ENCODE measurements at places on chromosomes 3 and 15. TPM values are rescaled to one million over a fixed set of nuclear protein-coding genes. Genes with fewer than 3 reads are reported as not detected.

DNA sequence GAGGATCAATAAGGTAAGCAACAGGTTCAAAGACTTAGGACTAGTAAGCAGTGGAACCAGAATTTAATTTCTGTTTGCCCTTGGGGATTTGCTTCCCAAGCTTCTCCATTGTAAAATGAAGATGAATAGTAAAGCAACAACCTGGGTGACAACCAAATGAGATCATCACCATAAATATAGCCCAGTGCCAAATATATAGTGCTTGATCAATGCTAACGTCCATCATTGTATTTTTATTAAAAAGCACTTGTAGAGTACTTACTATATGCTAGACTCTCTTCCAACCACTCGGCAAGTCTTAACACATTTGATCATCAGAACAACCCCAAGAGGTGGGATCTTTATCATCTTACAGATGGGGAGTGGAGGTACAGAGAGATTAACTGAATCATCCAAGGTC lies 51.5 kb upstream of the NMNAT3 start:
- no peak overlapping the region for H3K4me3 ChIP-seq
- no peak for DNase-seq
- H3K4me1 ChIP-seq: no peaks in the 10 kb centered on the region
- no peaks in the 10 kb centered on the region for H3K27me3 ChIP-seq
- no peak overlapping the region for H3K27ac ChIP-seq

GRCh38 chr3:151075869-151076562 lies 9.4 kb upstream of the MED12L start:
- no peaks in the 10 kb centered on the region for H3K36me3 ChIP-seq
- H3K4me1 ChIP-seq: no peaks in the 10 kb centered on the region
- no peak for DNase-seq
- H3K27me3 ChIP-seq: peaks cover 7% of the 10 kb centered on the region
- H3K4me3 ChIP-seq: no peak overlapping the region

DNA sequence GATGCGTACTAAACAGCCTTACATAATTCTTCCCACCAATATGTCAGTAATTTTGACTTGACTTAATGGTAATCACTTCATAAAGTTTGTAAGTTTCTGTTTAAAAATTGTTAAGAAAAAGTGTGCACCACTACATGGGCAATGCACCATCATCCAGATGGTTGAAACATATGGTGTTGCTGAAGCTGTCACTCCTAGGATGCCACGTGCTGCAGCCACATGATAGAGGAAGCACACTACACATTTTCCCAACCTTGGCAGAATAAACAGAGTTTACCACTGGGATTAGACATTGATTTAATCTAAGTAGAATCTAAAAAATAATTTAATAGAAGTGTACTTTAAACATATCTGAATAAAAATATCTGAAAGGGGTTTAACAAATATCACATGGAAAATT lies 1209.9 kb downstream of the NSUN3 start:
- no peaks in the 10 kb centered on the region for H3K36me3 ChIP-seq
- H3K27ac ChIP-seq: no peak overlapping the region
- no peak overlapping the region for H3K4me3 ChIP-seq
- no peaks in the 10 kb centered on the region for H3K27me3 ChIP-seq
- no peaks in the 10 kb centered on the region for H3K4me1 ChIP-seq
- no peak for DNase-seq

- peaks cover 9% of the 10 kb centered on the region for H3K27me3 ChIP-seq
- H3K27ac ChIP-seq: no peak overlapping the region
- no peaks in the 10 kb centered on the region for H3K4me1 ChIP-seq
- DNase-seq: no peak
- no peak overlapping the region for H3K4me3 ChIP-seq
- H3K36me3 ChIP-seq: no peaks in the 10 kb centered on the region
These were observed 80.6 kb upstream of the ETV5 start for GRCh38 chr3:186189492-186189891.

DNA sequence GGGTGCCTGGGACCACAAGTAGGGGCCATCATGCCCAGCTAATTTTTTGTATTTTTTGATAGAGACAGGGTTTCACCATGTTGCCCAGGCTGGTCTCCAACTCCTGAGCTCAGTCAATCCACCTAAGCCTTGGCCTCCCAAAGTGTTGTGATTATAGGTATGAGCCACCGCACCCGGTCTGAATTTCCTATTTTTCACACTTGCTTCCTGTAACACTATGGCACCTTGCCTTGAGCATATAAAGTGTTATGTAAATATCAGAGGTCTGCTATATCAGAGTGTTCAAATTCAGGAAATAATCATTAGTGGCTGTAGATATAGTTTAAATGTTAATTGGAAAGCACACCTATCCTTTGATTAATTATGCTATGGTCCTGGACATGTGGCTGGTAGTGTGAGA lies 165.2 kb downstream of the KCNAB1 start:
- no peak overlapping the region for H3K4me3 ChIP-seq
- no peaks in the 10 kb centered on the region for H3K36me3 ChIP-seq
- no peak for DNase-seq
- no peak overlapping the region for H3K27ac ChIP-seq
- peaks cover 15% of the 10 kb centered on the region for H3K4me1 ChIP-seq

DNA sequence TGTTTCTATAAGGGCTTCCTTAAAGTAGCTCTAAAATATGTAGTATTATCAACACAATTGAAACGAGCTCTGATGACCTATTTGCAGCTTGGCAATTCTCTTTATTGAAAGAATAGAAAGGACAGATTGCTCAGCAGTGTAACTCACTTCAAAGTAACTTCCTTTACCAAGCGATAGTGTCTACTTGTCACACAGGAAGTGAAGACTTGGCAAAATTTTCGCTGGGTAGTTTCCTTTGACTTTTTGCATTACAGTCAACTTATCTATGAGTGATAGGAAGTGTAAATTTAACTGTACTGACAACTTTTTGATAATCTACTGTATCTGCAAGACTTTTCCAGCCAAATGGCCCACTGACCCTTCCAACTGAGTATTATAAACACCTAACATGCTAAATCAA lies 22.8 kb downstream of the SLC9A9 start:
- no peaks in the 10 kb centered on the region for H3K27me3 ChIP-seq
- no peak for DNase-seq

- peaks cover under 1% of the 10 kb centered on the region for H3K4me1 ChIP-seq
- H3K27me3 ChIP-seq: no peaks in the 10 kb centered on the region
- H3K27ac ChIP-seq: no peak overlapping the region
- no peak for DNase-seq
- no peak overlapping the region for H3K4me3 ChIP-seq
These were observed 878.6 kb upstream of the NR2F2 start for GRCh38 chr15:95451938-95452337.

DNA sequence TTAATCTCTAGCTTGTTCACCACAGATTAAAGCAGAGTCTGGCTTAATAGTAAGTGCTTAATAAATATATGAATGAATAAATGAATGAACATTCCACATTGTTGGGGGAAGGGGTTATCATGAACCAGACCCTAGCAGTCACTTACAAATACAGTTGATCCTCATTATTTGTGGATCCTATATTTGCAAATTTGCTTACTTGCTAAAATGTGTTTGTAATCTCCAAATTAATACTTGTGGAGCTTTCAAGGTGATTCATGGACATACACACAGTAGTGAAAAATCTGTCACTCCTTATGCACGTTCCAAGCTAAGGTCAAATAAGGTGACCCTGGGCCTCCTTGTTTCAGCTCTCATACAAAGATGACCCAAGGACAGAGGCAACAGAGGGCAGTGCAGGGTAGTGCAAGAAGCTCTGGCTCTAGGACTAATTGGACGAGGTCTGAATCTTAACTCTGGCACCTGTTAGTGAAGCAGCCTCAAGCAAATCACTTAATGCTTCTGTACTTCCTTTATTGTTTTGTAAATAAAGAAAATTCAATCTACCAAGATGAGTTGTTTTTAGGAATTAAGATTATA lies 112.8 kb upstream of the C2CD4B start:
- no peak overlapping the region for H3K4me3 ChIP-seq
- H3K36me3 ChIP-seq: no peaks in the 10 kb centered on the region
- no peaks in the 10 kb centered on the region for H3K4me1 ChIP-seq
- no peak for DNase-seq
- H3K27me3 ChIP-seq: peaks cover 44% of the 10 kb centered on the region

- no peak overlapping the region for H3K27ac ChIP-seq
- no peaks in the 10 kb centered on the region for H3K36me3 ChIP-seq
- H3K4me3 ChIP-seq: no peak overlapping the region
- DNase-seq: no peak
- no peaks in the 10 kb centered on the region for H3K27me3 ChIP-seq
- no peaks in the 10 kb centered on the region for H3K4me1 ChIP-seq
These were observed 594.1 kb downstream of the FGF12 start for GRCh38 chr3:192133271-192133670.

GRCh38 chr3:190038050-190038933 lies 82.4 kb downstream of the P3H2 start:
- H3K27ac ChIP-seq: peak overlapping the region; percentile 8
- no peak overlapping the region for H3K4me3 ChIP-seq
- DNase-seq: peak; percentile 49
- H3K36me3 ChIP-seq: no peaks in the 10 kb centered on the region
- no peaks in the 10 kb centered on the region for H3K27me3 ChIP-seq

- no peak overlapping the region for H3K27ac ChIP-seq
- no peaks in the 10 kb centered on the region for H3K4me1 ChIP-seq
- no peaks in the 10 kb centered on the region for H3K27me3 ChIP-seq
- H3K4me3 ChIP-seq: no peak overlapping the region
- no peak for DNase-seq
These were observed 267.8 kb downstream of the RAP2B start for GRCh38 chr3:153429821-153430220.

DNA sequence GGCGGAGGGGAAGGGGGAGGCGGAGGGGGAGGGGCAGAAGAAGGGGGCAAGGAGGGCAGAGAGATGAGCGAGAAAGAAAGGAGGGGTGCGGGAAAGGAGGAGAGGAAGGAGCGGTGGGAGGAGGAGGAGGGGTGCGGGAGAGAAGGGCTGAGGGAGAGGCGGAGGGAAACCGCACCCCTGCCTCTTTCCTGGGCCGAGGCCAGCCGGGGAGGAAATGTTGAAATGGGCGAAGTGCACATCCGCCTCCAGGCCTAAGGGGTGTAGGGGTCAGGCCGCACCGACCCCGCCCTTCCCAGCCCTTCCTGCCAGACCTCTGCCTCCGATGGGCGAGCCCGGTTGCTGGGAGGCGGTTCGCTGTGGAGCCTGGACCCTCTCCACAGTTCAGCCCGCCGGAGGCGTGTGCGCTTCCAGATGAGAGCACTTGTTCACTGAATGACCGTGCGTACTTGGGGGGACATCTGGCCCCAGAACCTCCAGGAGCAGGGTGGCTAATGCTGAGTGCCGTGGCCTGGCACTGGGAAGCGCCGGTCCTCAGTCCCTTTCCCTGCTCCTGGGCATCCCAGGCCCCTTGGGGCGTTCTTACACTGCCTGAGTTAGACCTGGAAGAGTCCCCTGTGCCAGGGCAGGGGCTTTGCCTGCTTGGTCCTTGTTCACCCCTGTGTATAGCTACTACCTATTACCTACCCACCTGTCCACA lies 110.3 kb upstream of the KLF13 start:
- H3K27me3 ChIP-seq: no peaks in the 10 kb centered on the region
- peaks cover 18% of the 10 kb centered on the region for H3K4me1 ChIP-seq
- DNase-seq: no peak
- H3K27ac ChIP-seq: no peak overlapping the region
- peak overlapping the region; percentile 51 for H3K4me3 ChIP-seq

DNA sequence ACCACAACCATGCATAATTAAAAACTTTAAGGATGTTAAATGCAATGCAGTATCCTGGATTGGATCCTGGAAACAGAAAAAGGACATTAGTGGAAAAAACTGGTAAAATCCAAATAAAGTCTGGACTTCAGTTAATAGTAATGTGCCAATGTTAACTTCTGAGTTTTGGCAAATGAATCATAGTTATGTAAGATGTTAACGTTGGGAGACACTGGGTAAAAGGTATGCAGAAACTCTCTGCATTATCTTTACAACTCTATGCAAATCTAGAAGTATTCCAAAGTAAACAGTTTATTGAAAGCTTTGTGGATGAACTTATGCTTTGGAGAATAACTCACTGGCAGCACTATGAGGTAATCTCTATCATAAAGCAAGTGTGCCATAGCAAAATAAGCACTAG lies 357.4 kb downstream of the RORA start:
- no peak overlapping the region for H3K27ac ChIP-seq
- DNase-seq: no peak
- no peaks in the 10 kb centered on the region for H3K27me3 ChIP-seq

GRCh38 chr3:54957711-54958110 lies 29.9 kb upstream of the LRTM1 start:
- DNase-seq: no peak
- no peaks in the 10 kb centered on the region for H3K27me3 ChIP-seq
- H3K4me1 ChIP-seq: peaks cover 34% of the 10 kb centered on the region

DNA sequence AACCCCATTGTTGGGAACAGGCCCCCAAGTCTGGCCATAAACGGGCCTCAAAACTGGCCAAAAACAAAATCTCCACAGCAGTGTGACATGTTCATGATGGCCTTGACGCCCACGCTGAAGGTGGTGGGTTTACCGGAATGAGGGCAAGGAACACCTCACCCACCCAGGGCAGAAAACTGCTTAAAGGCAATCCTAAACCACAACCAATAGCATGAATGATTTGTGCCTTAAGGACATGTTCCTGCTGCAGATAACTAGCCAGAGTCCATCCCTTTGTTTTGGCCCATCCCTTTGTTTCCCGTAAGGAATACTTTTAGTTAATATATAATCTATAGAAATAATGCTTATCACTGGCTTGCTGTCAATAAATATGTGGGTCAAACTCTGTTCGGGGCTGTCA lies 47.7 kb downstream of the KLHDC8B start:
- no peak for DNase-seq
- no peak overlapping the region for H3K27ac ChIP-seq
- no peak overlapping the region for H3K4me3 ChIP-seq
- H3K36me3 ChIP-seq: no peaks in the 10 kb centered on the region

DNA sequence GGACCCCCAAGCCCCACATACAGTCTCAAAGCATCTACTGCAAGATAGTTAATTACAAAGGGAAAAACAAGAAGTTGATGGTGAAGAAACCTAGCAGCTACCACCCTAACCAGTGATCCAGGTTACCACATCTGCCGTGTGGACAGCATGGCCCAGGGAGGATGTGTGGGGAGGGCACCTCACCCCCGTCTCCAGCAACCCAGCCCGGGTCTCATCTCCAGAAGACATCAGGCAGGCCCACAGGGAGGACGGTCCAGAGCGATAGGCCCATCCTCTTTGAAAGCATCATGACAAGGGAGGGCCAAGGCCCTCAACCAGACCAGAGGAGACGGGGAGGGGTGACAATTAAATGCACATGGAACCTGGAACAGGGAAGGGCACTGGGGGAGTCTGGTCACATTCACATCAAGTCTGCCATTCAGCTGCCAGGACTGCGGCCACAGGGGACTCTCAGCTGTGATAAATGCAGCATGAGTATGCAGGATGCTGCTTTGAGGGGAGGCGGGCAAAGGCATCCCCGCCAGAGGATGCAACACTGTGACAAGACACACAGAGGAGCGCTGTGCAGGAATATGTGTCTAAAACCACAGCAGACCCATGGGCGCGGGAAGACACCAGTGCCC lies 18.8 kb downstream of the ZXDC start:
- no peaks in the 10 kb centered on the region for H3K4me1 ChIP-seq
- no peaks in the 10 kb centered on the region for H3K27me3 ChIP-seq
- no peak overlapping the region for H3K27ac ChIP-seq
- H3K36me3 ChIP-seq: peaks cover 70% of the 10 kb centered on the region
- no peak for DNase-seq

Gene RPUSD3
- total RNA-seq: 49.5 TPM

Gene TOPAZ1
- not detected for total RNA-seq

Gene FILIP1L
- 27.0 TPM for total RNA-seq

Gene ESYT3
- total RNA-seq: 0.06 TPM

Gene DNASE1L3
- not detected for total RNA-seq

Gene CPN2
- not detected for total RNA-seq

Gene NEIL1
- total RNA-seq: 0.29 TPM

Gene RARB
- 11.7 TPM for total RNA-seq

All from SJSA1 (cell line).